Kidney (tissue), 22 donors: ENCODE measurements at places on chromosomes 2 and 18. TPM values are rescaled to one million over a fixed set of nuclear protein-coding genes. Genes with fewer than 3 reads are reported as not detected.

HTR2B gene
- total RNA-seq: 3.0 TPM

GATA6 gene
- total RNA-seq: 10.9 TPM

ALK gene
- 0.13 TPM for total RNA-seq

CPO gene
- 0.41 TPM for total RNA-seq

CELF4 gene
- total RNA-seq: 0.85 TPM

PRSS56 gene
- not detected for total RNA-seq

CD8A gene
- 5.9 TPM for total RNA-seq

CCDC141 gene
- total RNA-seq: 3.0 TPM

OR6B3 gene
- not detected for total RNA-seq

UGT1A3 gene
- total RNA-seq: 0.57 TPM

GPD2 gene
- 32.3 TPM for total RNA-seq

COL4A4 gene
- total RNA-seq: 53.3 TPM

CD8B gene
- total RNA-seq: 2.5 TPM

IGFBP5 gene
- 572 TPM for total RNA-seq

- no peaks in the 10 kb centered on the region for H3K27me3 ChIP-seq
- H3K4me3 ChIP-seq: no peak overlapping the region
- no peak overlapping the region for H3K27ac ChIP-seq
- peaks cover 15% of the 10 kb centered on the region for H3K4me1 ChIP-seq
- no peak for DNase-seq
Measured at GRCh38 chr2:227404585-227405271, 17.0 kb upstream of the SCYGR1 start.

- H3K4me1 ChIP-seq: no peaks in the 10 kb centered on the region
- H3K27ac ChIP-seq: no peak overlapping the region
- no peak for DNase-seq
- no peaks in the 10 kb centered on the region for H3K27me3 ChIP-seq
- no peak overlapping the region for H3K4me3 ChIP-seq
Measured at GRCh38 chr2:133166031-133166430, 402.2 kb downstream of the NCKAP5 start.

DNA sequence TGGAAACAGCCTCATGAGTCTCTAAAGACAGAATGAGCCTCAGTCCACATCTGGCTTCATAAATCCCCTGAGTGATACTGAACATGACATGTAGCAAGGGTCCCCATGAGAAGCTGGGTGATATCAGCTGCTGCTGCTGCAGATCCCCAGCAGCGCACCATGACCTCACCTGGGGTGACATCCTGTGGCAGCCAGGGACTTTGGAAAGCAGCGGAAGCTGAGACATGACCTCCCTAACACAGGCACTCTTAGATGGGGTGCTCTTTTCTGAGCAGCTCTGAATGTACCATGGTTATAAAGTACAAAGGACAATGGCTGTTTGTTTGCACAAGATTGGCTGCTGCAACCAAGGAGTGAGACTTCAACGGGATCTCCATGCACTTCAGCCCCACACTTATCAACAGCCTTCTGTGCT lies 74.7 kb upstream of the TMEM200C start:
- no peaks in the 10 kb centered on the region for H3K36me3 ChIP-seq
- DNase-seq: no peak
- H3K27me3 ChIP-seq: no peaks in the 10 kb centered on the region
- H3K4me3 ChIP-seq: no peak overlapping the region
- H3K27ac ChIP-seq: no peak overlapping the region

GRCh38 chr2:25389161-25389560 lies 47.4 kb upstream of the DNMT3A start:
- no peak overlapping the region for H3K4me3 ChIP-seq
- H3K27me3 ChIP-seq: no peaks in the 10 kb centered on the region
- no peaks in the 10 kb centered on the region for H3K4me1 ChIP-seq
- H3K36me3 ChIP-seq: no peaks in the 10 kb centered on the region
- no peak for DNase-seq

GRCh38 chr2:132374551-132374950 lies 42.1 kb upstream of the GPR39 start:
- no peak overlapping the region for H3K27ac ChIP-seq
- DNase-seq: no peak
- no peaks in the 10 kb centered on the region for H3K27me3 ChIP-seq
- H3K36me3 ChIP-seq: no peaks in the 10 kb centered on the region
- no peaks in the 10 kb centered on the region for H3K4me1 ChIP-seq

DNA sequence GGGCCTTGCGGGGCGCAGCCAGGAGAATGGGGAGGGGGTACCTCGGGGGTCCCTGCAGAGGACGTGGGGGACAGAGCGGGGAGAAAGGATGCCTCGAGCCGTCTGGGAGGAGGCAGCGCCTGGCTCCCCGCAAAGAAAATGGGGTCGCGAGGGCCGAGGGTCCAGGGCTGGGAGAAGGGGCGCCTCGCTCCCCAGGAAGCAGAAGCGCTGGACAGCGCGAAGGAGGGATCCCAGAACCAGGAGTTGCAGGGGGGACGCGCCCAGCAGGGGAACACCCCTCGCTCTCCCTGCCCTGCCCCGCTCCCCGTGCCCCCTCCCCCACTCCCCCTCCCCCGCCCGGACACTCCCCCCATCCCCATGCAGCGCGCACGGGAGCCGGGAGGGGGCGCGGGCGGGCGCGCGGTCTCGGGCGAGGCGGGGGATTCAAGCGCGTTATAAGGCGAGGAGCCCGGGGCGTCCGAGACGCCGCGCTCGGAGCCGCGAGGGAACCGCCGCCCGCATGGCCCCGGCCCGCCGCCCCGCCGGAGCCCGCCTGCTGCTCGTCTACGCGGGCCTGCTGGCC lies at the start of gene ERFE:
Gene ERFE (plus strand): TSS at position 462 of the 562 bp plus-strand sequence. CDS start 38 bp downstream, at position 500.
- no peak for DNase-seq
- H3K27me3 ChIP-seq: no peaks in the 10 kb centered on the region
- H3K4me1 ChIP-seq: no peaks in the 10 kb centered on the region
- no peak within 1 kb of the TSS for H3K4me3 ChIP-seq
- H3K36me3 ChIP-seq: no peaks in the 10 kb centered on the region
- H3K27ac ChIP-seq: no peak within 1 kb of the TSS

DNA sequence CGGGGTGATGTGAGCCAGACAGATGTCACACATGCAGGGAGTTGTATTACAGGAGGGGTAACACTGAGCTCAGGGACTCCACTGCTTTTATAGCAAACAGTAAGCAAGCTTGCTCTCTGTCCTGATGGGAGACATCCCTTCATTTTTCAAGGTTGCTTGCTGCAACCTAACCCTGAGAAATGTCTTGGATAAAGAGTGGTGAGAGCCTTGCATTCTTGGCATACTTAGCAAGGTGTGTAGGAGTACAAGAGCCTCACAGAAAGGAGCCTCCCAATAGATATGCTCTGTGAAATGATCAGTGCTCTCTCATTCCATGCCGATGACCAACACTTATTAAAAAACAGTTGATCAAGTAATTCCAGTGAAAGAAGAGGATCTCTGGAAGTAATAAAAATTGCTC lies 8.1 kb downstream of the PFN4 start:
- no peaks in the 10 kb centered on the region for H3K36me3 ChIP-seq
- no peaks in the 10 kb centered on the region for H3K27me3 ChIP-seq
- no peak overlapping the region for H3K27ac ChIP-seq

GRCh38 chr2:43622931-43623451 lies 14.1 kb upstream of the PLEKHH2 start:
- H3K4me1 ChIP-seq: no peaks in the 10 kb centered on the region
- no peak for DNase-seq
- H3K36me3 ChIP-seq: no peaks in the 10 kb centered on the region
- H3K4me3 ChIP-seq: no peak overlapping the region
- no peak overlapping the region for H3K27ac ChIP-seq

GRCh38 chr2:46950314-46950713 lies 34.7 kb upstream of the MCFD2 start:
- no peaks in the 10 kb centered on the region for H3K27me3 ChIP-seq
- peaks cover 6% of the 10 kb centered on the region for H3K4me1 ChIP-seq
- H3K27ac ChIP-seq: no peak overlapping the region
- no peak for DNase-seq
- peaks cover 6% of the 10 kb centered on the region for H3K36me3 ChIP-seq

GRCh38 chr18:46360102-46360699 lies 256.0 kb downstream of the HAUS1 start:
- no peak for DNase-seq
- no peaks in the 10 kb centered on the region for H3K27me3 ChIP-seq
- H3K36me3 ChIP-seq: no peaks in the 10 kb centered on the region
- no peaks in the 10 kb centered on the region for H3K4me1 ChIP-seq

GRCh38 chr2:154556146-154556545 lies 142.3 kb upstream of the KCNJ3 start:
- H3K27ac ChIP-seq: no peak overlapping the region
- no peaks in the 10 kb centered on the region for H3K27me3 ChIP-seq
- no peaks in the 10 kb centered on the region for H3K36me3 ChIP-seq
- H3K4me3 ChIP-seq: no peak overlapping the region
- H3K4me1 ChIP-seq: no peaks in the 10 kb centered on the region

DNA sequence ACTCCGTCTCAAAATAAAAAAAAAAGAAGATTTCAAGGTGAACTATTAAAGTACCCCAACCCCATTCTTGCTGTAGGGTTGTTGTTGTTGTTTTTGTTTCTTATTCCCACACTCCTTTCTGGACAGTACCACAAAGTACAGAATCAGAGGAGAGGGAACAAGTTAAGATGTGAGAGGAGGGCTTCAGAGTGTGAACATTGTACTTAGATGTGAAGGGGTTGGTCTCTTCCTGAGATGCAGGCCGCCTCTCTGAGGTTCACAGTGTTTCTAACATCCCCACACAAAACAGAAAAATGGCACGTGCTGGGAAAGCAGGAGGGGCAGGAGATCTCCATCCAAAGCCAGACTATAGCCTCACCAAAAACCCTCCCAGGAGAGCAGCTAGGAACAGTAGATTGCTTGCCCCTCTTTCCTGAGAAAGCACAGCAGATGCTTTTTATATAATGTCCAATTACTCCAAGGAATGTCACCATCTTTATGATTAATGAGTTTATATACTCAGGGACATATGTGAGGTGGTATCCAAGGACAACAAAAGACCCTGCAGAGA lies 22.6 kb downstream of the ADD2 start:
- no peaks in the 10 kb centered on the region for H3K4me1 ChIP-seq
- H3K36me3 ChIP-seq: no peaks in the 10 kb centered on the region
- no peak overlapping the region for H3K27ac ChIP-seq

DNA sequence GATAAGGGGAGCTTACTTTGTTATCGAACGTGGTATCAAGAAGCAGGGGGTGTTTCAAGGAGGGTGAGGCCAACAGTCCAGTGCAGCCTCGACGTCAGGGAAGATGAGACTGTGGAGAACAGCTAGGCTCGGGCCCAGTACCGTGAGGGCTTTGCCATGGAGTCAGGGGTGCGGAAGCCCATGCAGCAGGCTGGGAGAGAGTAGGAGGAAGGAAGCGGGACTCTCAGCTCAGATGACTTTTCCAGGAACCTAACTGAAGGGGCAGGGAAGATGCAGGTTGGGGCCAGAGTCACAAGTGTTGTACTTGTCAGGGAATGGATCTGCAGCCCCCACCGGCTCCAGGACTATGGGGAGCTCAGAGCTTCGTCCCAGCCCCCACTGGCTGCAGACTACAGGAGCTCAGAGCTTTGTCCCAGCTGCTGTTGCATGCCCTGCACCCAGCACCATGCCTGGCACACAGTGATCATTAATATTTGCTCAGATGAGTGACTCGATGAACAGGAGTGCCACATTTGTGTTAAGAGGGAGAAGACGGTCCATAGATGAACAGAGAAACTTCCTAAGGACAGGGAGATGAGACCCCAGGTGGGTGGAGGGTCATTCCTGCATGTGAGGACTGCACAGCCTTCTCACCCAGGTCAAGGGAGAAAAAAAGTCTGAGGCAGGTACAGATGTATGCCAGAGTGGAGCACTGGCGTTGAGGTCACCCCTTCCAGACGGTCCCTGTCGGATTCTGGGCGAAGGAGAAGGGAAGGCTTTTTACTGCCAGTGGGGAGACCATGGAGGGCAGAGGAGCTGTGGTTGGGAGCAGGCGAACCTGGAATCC lies 36.4 kb downstream of the PTGR3 start:
- H3K27me3 ChIP-seq: no peaks in the 10 kb centered on the region
- H3K4me3 ChIP-seq: no peak overlapping the region
- no peak overlapping the region for H3K27ac ChIP-seq
- no peaks in the 10 kb centered on the region for H3K36me3 ChIP-seq
- no peaks in the 10 kb centered on the region for H3K4me1 ChIP-seq
- DNase-seq: no peak

DNA sequence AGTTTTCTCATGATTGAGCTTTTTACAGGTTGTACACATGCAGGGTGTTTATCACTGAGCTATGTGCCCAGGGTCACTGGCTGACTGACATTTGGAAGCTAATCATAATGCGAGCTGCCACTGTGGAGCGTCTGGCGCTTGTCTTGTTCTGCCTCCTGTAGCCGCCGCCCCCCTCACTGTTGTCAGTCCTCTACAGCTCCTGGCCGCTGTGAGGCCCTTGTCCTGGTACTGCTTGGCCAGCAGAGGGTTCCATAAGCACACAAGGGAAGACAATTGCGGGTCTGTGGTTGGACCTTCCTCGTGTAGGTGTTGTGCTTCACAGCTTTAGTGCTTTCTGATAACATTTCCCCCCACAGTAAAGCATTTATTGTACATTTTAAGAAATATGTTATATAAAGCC lies 105.6 kb upstream of the LDLRAD4 start:
- DNase-seq: peak; percentile 86
- H3K36me3 ChIP-seq: peaks cover 6% of the 10 kb centered on the region
- H3K27ac ChIP-seq: no peak overlapping the region
- H3K4me1 ChIP-seq: no peaks in the 10 kb centered on the region
- no peak overlapping the region for H3K4me3 ChIP-seq
- no peaks in the 10 kb centered on the region for H3K27me3 ChIP-seq

DNA sequence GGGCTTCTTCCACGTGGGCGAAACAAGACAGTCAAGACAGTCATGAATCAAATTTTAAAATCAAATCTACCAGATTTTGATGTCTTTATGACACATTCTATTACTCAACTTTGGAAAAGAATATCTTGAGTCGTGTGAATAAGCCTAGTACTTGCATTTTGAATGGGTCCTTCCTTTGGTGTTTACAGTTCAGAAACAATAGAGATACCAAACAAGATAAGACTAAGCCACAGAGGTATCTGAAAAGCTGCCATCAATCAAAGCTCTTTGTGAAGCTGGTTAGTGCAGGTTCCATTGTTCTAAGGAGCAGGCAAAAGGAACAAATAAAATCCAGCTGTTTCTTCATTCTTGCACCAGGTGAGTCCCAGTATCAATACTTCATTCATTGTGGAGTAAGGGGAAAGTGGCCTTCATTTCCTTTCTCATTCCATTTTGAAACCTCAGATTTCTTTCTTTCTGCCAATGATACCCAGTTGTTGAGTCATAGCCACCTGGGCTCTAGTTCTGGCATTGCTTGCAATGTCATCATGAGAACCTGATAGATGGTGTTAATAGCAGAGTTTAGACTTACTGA lies 151.7 kb upstream of the L3MBTL4 start:
- H3K36me3 ChIP-seq: no peaks in the 10 kb centered on the region
- no peak overlapping the region for H3K27ac ChIP-seq
- H3K4me3 ChIP-seq: no peak overlapping the region
- no peaks in the 10 kb centered on the region for H3K27me3 ChIP-seq
- DNase-seq: no peak

DNA sequence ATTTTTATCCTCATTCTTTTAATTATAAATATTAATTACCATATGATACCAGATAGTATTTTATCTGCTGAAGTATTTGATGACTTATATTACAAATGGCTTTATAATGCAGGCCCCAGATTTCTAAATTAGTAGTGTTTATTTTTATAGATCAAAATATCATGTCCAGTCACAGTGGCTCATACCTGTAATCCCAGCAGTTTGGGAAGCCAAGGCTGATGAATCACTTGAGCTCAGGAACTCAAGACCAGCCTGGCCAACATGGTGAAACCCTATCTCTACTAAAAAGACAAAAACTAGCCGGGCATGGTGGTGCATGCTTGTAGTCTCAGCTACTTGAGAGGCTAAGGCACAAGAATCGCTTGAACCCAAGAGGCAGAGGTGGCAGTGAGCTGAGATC lies 100.1 kb upstream of the ARHGAP15 start:
- no peak overlapping the region for H3K4me3 ChIP-seq
- H3K27ac ChIP-seq: no peak overlapping the region
